ENCODE measurements at places on chromosomes 12 and 14.

GRCh38 chr12:110661337-110661972, 27.5 kb downstream of the HVCN1 start:
- no peak for DNase-seq

DNA sequence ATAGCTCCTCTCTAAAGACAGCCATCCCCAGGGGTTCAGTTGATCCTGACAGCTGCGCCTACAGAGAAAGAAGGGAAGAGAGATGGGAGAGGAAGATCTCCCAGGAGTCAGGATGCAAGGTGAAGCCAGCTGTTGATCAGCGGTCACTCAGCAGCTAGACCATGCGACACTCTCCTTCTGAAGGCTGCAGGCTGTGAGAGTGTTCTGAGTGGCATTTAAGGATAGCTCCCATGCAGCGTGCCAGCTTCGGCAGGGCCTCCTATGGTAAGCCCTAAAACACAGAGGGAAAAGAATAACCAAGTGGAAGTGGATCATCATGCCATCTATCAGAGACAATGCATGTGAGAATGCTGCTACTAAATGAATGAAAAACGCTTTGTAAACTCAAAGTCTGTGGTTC, 197.9 kb upstream of the NUDT4 start:
- no peak for DNase-seq

GRCh38 chr14:94460631-94461416, 8.2 kb upstream of the SERPINA11 start:
- no peak for DNase-seq

GRCh38 chr12:19464192-19464580, 24.9 kb downstream of the AEBP2 start:
- DNase-seq = no peak

GRCh38 chr14:92785667-92786426, 8.3 kb upstream of the GOLGA5 start:
- DNase-seq = no peak

DNA sequence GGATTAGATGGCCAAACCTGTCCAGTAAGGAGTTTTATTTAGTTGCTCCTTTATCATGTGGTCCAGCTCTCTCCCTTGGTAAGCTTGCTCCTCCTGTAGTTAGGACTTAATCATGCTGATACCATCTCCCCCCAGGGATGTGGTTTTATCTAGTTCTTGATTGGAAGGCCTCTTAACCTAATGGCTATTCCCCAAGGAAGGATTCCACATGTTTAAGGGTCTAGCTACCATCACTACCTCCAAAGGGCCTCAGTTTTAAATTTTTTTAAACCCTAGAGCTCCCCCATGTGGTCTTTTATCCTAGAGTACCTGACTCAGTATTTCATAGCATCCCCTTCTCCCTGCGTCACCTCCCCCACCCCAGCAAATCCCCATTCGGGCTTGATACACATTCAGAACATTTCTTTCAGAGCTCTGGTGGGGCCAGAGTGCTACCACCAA, 22.5 kb downstream of the MAP3K12 start:
- peak; percentile 32 for DNase-seq

DNA sequence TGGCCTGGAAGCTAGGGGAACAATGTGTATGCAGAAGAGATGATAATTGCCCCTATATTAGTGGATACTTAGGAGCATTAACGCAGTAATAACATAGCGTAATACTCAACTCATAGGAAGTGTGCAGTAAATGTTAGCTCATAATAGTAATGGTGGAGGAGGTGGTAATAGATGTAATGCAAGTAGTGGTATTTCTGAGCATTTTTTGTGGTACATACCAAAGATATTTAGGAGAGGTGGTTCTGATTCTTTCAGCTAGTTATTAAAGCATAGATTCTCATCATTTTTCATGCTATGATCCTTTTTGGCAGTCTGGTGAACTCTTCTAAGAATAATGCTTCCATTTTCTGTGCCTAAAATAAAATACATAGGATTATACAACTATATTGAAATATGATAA, 233.1 kb downstream of the PTPRO start:
- no peak for DNase-seq

DNA sequence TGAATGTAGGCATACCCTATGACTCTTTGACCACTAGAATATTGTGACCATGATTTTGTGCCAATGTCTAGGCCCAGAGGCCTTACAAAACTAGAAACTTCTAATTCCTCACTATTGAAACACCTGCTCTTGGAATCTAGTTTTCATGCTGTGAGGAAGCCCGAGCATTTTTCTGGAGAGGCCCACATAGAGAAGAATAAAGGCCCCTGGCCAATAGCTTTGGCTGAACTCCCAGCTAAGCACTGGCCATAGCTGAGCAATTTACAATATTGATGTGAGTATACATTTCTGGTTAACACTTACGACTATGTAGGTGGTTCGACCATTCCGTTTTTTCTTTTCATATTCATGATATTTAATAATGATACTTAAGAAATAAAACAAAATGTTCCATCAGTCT, 190.3 kb downstream of the KCNH5 start:
- no peak for DNase-seq

DNA sequence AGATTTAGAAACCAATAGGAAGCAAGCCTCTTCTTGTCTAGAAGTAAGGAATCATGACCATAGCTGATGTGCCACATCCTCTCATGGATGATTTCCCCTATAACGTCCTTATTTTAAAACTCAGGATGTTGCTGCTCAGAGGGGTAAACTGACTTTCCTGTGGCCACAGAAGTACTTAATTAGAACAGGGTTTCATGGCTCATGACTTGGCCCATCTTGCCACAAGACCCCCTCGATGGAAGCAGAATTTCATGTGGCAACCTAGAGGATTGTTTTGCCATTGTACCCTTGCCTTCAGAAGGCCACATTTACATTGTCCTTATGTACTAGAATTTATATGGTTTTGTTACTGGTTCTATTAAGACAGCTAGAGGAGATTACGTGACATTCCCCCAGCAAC, 173.5 kb upstream of the PELI2 start:
- no peak for DNase-seq

DNA sequence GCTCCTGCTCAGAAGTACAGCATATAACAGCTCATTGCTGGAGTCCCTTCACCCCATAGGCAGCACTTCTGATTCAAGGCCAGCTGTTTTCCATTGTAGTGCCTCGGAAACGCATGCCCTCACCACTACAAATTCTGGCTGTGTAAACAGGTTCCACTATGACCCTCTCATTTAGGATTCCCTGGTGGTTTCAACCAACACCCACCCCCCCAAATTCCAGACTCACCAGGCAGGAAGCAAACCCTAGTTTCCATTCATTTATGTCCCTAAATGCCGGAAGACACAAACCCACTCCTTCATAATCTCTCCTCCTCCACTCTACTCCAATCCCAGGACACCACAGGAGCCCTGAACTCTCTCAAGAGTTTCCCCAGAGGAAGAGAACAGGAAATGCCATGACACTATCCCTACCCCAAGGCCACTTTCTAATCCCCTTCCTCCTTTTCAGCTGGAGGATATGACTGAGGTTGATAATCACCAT, 75.9 kb upstream of the TMPO start:
- no peak for DNase-seq

GRCh38 chr12:3717283-3717898, 35.5 kb downstream of the CRACR2A start:
- DNase-seq = no peak

DNA sequence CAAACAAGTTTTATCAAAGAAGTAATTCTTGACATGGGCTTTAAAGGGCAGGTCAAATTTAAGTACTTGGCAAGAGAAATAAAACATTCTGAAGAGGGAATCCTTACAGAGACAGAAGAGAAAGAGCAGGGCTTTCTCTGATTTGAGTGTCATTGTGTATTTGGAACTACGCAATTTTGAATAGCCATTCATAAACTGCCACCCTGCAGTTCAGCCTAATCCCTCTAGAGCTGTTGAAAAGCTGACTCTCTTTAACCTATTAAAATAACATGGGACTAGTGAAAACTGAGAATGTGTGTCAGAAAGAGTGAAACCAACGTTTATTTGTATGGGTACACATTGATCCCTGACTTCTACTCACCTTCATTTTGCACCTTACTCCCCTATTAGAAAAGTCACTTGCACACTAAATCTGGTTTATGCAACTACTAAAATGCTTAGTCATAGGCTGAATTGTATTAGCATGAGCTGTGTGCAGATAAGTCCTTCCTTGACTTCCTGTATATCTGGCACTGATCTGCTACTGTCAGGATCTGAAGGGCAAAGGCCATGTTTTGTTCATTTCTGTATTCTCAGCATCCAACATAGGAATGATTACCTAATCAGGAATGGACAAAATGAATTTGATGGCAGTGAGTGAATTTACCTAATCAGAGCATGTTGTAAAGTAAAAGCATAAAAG, 458.9 kb downstream of the NOVA1 start:
- DNase-seq = peak; percentile 37

- DNase-seq = no peak
These were observed 15.3 kb downstream of the NOC4L start for GRCh38 chr12:132159555-132160003.

DNA sequence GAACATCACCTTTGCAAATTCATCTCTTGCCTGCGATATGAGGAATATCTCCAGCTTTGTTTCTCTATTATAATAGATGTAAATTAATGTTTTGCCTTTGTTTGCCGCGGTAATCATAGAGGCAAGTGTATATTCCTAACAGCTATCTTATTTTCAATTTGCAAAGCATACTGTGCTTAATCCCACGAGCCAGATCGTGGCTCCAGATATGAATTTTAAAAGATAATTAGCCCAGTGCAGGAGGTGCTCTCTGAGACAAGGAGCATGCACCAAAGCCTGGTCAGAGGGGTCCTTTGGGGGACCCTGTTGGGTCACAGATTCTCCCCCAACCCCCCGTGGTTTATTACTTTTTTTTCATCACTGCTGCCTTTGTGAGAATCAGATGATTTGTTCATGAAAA, 1087.5 kb downstream of the BCL11B start:
- no peak for DNase-seq

DNA sequence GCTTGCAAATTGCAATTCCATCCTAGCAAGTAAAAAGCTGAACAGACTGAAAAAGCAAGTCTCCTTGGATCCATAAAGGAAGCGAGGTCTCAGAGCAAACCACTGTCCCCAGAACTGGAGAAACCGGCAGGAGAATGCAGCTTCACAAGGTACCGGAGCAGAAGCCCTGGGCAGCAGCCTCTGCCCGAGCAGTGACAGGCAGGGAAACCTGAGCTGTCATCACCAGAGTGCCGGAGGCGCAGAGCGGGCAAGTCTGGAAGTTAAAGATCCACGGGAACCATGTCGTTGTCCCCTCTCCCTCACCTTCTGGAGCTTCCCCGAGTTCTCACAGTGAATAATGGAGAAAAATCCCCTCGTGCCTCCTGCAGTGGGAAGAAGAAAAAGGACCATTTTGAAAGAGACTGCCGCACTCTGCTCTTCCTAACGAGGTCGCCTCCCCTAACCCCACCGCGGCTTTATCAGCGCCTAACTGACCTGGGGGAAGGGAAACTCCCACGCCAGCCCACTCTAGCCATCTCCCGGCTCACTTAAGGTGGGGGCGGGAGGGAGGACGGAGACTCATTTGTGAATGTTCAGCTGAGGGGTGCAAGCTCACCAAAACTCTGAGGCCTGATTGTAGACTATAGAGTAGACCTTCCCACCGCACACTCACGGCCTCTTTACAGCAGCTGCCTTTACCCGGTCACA, 27.8 kb downstream of the FBXL14 start:
- no peak for DNase-seq

GRCh38 chr12:82479511-82479910, 121.2 kb downstream of the METTL25 start:
- DNase-seq = no peak

GRCh38 chr12:29710104-29710503, 73.6 kb downstream of the TMTC1 start:
- peak; percentile 16 for DNase-seq

- DNase-seq = no peak
These were observed 362.3 kb upstream of the NOVA1 start for GRCh38 chr14:26959972-26960660.

DNA sequence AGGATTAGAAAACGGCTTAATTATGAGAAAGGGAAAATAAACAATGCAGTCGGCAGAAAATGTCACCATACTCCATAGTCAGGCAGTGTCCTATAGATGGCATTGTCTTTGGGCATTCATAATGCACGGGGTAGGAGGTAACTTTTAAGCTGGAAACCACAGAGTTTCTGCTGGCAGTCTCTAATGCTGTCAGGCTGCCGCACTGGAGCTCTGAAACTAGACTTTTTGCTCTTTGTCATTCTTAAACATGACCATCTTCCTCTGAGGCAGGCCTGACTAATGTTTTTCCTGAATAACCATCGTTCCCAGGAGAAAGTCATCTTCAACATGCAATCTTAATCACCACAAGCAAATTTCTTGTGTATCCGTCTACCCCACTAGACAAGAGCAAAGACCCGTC, 108.8 kb downstream of the ETNK1 start:
- DNase-seq = no peak

GRCh38 chr12:109439181-109439580, 37.9 kb downstream of the KCTD10 start:
- DNase-seq = no peak

GRCh38 chr12:109875572-109876131, 4.7 kb downstream of the GLTP start:
- DNase-seq = peak; percentile 75

GRCh38 chr14:35295845-35296161, 3.6 kb downstream of the PSMA6 start:
- DNase-seq = no peak

DNA sequence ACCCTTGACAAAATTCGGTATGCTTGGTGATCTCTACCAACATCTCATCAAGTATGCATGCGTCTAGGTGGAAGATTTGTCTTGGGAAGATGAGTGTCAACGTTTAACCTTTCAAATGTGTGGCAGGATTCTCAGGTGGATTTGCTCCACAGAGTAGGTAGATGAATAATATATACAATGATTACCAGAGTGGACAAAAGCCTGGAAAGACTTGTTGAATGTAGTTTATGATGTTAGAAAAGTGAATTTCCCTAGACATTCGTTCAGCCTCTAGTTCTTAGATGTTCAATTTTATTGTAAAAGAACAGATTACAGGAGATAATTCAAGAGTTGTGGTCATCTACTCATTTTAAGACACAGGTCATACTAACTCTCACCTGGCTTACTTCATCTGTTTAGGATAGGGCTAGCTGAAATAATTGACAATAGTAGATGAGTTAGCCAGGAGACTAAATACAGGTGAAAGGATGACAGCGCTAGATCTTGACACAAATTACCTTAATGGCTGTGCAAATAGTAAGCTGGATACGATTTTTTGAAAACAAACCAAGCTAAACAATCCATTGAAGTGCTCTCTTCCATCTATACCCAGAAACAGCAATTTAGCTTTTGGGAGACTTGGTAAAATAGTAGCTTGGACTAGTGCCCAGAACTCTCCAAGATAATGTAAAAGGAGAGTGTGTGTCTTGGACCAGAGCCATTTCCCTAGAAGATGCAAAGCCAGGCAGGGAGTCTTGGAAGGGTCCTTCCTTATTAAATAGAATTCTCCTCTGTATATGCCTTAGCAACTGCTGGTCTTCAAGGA, 168.0 kb downstream of the DACT1 start:
- DNase-seq = peak; percentile 84

DNA sequence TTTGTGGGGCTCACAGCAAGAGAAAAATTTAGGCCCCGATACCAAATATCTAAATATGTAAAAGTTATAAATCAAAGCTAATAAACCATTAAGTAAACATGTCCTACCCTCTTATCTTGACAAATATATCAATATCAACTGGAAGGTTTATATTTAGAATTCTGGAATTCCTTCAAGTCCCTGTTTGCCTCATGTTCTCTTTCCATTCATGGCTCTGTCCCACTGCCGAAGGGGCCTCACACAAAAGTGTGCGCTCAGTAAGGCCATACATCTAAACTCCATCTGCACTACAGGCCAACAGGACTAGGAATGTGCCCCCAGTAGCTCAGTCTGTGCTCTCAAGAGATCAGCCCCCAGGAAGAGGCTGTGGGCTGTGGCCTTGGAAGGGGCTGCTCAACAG, 10.6 kb upstream of the ATP5MC2 start:
- DNase-seq = no peak

- no peak for DNase-seq
These were observed 30.7 kb downstream of the GRIP1 start for GRCh38 chr12:66648033-66648735.

All from NCI-H510A treated with DMSO at 0.1 percent for 48 hours (cell line).